ENCODE measurements at places on chromosomes 3 and 15. TPM values are rescaled to one million over a fixed set of nuclear protein-coding genes. Genes with fewer than 3 reads are reported as not detected.

Gene CHST13
- 1.2 TPM for total RNA-seq

Gene GPR62
- total RNA-seq, result not detected

Gene AHSG
- not detected for total RNA-seq

Gene BTLA
- 1.5 TPM for total RNA-seq

Gene MST1
- 58.7 TPM for total RNA-seq

Gene CD200R1
- 2.5 TPM for total RNA-seq

Gene SPESP1
- total RNA-seq, result 3.1 TPM

DNA sequence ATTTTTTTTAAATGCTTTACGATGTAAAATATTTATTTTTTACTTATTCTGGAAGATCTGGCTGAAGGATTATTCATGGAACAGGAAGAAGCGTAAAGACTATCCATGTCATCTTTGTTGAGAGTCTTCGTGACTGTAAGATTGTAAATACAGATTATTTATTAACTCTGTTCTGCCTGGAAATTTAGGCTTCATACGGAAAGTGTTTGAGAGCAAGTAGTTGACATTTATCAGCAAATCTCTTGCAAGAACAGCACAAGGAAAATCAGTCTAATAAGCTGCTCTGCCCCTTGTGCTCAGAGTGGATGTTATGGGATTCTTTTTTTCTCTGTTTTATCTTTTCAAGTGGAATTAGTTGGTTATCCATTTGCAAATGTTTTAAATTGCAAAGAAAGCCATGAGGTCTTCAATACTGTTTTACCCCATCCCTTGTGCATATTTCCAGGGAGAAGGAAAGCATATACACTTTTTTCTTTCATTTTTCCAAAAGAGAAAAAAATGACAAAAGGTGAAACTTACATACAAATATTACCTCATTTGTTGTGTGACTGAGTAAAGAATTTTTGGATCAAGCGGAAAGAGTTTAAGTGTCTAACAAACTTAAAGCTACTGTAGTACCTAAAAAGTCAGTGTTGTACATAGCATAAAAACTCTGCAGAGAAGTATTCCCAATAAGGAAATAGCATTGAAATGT, 15.6 kb downstream of the THBS1 start:
- H3K4me3 ChIP-seq, result no peak overlapping the region
- H3K4me1 ChIP-seq, result no peaks in the 10 kb centered on the region
- no peak for DNase-seq

DNA sequence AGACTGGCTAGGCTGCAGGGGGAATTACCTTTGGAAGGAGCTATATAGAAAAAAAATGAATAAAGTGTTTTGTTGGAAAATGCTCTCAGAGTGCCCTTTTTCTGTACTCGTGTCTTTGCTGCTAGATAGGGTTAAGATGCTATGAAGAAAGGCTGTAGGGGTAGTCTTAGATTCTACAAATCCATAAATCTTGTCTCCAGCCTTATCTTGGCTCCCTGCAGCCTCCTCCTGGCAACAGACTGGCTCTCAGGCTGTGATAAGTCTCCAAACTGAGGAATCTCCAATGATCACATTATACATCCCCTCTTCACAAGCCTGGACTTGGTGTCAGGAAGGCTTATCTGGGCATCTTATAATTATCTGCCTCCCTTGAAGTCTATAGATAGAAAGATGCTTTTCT, 9.3 kb downstream of the LPCAT4 start:
- no peak overlapping the region for H3K4me3 ChIP-seq
- no peaks in the 10 kb centered on the region for H3K4me1 ChIP-seq

GRCh38 chr3:48437812-48438211, 2.1 kb downstream of the CCDC51 start:
- peaks cover 17% of the 10 kb centered on the region for H3K36me3 ChIP-seq
- no peaks in the 10 kb centered on the region for H3K27me3 ChIP-seq
- no peak overlapping the region for H3K27ac ChIP-seq

GRCh38 chr3:124147946-124148345, 156.0 kb upstream of the ROPN1 start:
- no peaks in the 10 kb centered on the region for H3K36me3 ChIP-seq
- H3K27ac ChIP-seq, result no peak overlapping the region
- H3K4me1 ChIP-seq, result no peaks in the 10 kb centered on the region
- DNase-seq, result no peak

DNA sequence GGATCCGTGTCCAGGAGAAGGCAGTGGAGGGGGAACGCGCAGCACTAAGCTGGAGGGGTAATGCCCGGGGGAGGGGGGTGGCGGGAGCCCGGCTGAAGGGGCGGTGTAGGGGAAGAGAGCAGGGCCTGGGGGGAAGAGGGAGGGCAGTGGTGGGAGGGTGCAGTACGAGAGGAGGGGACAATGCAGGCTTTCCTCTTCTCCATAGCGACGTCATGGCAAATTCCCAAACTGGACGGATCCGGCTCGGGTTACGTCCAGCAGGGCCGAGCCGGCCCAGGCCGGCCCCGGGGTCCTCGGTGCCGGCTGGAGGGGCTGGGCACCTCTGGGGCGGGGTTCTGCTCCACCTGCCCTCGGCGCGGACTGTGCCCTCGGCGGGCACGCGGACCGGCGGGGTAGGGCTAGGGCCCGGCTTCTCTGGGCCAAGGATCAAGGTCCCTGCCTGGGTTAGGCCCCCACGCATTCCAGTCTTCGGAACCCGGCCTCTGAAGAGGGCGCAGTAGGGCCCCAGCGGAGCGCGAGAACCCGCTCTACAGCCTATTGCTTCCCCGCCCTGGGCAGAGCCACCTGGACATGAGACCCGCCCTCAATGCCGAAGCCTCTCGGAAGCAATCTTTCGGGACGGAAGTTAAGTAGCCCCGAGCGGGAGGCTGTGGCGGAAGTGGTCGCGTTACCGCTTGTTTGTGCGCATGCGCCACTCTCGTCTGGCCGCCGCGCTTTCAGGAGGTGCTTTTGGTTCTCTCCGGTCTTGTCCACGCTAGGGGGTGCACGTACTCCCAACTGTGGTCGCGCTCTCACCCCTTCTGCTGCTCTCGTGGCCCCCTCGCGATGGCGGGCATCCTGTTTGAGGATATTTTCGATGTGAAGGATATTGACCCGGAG, 1.4 kb downstream of the POLR2H start:
- DNase-seq, result peak; percentile 95
- H3K27ac ChIP-seq, result peak overlapping the region; percentile 99
- peak overlapping the region; percentile 93 for H3K4me3 ChIP-seq

DNA sequence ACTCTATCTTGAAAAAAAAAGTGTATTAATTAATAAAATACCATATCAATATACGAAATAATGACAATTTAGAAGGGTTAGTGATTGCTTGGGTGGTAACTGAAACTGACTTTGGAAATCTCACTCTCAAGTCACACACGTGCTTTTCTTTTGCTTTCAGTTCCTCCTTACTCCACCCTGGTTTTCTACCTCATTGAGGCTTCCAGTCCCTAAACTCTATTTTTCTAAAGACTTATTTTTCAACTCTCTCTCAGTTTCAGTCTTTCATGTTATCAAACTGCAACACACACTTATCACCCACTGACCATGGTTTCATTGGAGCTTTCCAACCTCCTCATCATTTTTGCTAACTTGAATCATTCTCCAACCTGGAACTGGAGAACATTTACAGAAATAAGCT, 23.5 kb downstream of the IL12A start:
- H3K27ac ChIP-seq, result no peak overlapping the region
- no peaks in the 10 kb centered on the region for H3K27me3 ChIP-seq
- H3K36me3 ChIP-seq, result no peaks in the 10 kb centered on the region
- DNase-seq, result no peak

- H3K27ac ChIP-seq, result no peak overlapping the region
- DNase-seq, result no peak
- no peak overlapping the region for H3K4me3 ChIP-seq
- peaks cover 7% of the 10 kb centered on the region for H3K4me1 ChIP-seq
Observed at GRCh38 chr15:75232252-75232813, 25.8 kb upstream of the GOLGA6C start.

- DNase-seq, result no peak
- H3K27ac ChIP-seq, result peak overlapping the region; percentile 45
- no peaks in the 10 kb centered on the region for H3K27me3 ChIP-seq
- H3K36me3 ChIP-seq, result no peaks in the 10 kb centered on the region
- H3K4me1 ChIP-seq, result peaks cover 14% of the 10 kb centered on the region
Observed at GRCh38 chr15:64739156-64739555, 36.2 kb downstream of the RBPMS2 start.

DNA sequence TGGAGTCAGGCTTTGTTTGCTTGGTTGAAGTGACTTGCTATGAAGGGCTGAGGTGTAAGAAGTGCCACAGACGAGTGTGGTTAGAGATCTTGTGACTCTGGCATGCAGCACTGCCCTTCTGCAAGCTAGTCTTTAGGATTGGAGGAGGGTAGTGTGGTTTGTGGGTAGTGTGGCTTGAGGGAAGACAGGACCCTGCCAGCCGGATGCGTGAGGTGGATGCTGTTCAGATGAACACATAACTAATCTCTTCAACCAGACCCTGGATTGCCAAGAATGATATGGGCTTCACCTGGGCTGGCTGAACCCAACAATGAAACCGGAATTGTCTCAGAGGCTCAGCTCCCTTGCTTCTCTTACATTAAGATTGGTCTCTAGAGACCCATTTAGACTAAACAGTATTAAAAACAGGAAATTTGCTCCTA, 32.7 kb downstream of the STARD9 start:
- peak overlapping the region; percentile 51 for H3K27ac ChIP-seq
- peaks cover 47% of the 10 kb centered on the region for H3K4me1 ChIP-seq
- H3K27me3 ChIP-seq, result no peaks in the 10 kb centered on the region

DNA sequence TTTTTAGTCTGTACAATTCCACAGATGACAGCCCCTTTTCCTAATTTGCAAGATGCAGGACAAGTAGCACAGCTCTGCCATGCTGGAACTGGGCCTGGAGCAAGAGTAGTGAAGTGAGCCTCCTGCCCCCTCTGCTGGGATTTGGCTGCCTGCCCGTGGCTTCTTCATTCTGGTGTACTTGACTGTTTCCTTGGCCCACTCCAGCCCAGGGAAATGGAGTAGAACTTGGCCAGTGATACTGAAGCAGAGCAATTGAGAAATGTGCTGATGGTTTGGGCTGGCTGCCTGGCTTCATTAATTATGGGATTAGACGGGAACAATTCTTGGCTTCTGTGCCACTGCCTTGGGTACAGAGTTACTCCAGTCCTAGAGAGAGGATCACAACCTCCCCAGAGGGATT, 2.8 kb downstream of the GPD1L start:
- peaks cover 50% of the 10 kb centered on the region for H3K4me1 ChIP-seq
- DNase-seq, result no peak
- H3K4me3 ChIP-seq, result no peak overlapping the region
- peak overlapping the region; percentile 83 for H3K27ac ChIP-seq
- no peaks in the 10 kb centered on the region for H3K36me3 ChIP-seq
- no peaks in the 10 kb centered on the region for H3K27me3 ChIP-seq

DNA sequence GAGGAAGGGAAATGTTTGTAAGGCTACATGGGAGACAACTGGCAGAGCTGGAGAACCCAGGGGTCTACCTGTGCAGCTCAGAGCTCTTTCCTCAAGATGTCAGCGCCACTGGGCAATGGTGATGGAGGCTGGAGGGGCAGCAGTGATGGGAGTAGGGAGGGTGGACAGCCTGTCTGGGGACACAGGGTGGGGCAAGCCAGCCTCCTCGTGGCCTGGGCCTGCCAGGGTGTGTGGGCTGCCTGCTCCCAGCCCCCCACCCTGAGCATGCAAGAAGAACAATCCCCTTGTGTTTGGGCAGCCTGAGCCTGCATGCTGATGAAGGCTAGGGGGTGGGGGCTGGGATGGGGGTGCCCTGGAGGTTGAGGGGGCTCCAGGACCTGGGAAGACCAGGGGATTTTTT, 1.2 kb downstream of the PCBP4 start:
- H3K36me3 ChIP-seq, result no peaks in the 10 kb centered on the region
- no peak overlapping the region for H3K27ac ChIP-seq
- no peaks in the 10 kb centered on the region for H3K27me3 ChIP-seq
- no peak for DNase-seq

DNA sequence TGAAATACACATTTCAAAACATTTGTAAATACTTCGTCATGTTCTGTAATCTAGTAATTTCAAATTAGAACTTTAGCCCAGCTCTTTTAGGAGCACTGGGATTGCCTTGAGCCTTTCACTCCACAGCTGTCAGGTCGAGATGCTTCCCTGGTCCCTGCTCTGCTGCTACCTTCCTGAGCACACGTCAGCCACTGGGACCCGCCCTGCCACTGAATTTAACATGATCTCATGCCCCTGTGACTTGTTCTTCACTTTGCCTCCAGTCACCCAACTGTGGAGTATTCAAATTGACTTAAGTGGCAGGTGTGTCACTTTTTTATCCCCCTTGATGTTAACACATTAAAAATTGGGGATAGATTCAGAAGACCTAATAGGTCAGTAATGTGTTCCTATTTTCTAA, 3.3 kb downstream of the ARRDC4 start:
- H3K4me1 ChIP-seq, result peaks cover 23% of the 10 kb centered on the region
- no peak for DNase-seq
- H3K4me3 ChIP-seq, result no peak overlapping the region
- peaks cover 4% of the 10 kb centered on the region for H3K36me3 ChIP-seq

DNA sequence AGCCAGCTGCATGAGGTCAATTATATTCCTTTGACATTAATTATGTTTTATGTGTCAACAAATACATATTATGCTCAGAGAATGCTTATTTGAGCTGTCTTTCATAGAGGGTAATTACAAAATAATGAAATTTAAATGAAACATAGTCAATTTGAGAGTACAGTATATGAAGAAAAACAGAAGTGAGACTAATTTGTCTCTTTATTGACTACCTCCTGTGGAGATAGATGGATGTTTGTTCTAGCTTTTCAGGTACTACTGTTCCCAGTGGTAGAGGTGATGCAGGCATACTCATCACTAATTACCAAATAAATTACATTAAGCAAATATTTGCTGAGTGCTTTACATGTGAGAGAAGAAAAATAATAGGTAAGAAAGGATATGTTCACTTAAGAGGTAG, 1129.6 kb downstream of the OTOL1 start:
- DNase-seq, result no peak
- no peaks in the 10 kb centered on the region for H3K36me3 ChIP-seq
- H3K27ac ChIP-seq, result no peak overlapping the region
- H3K27me3 ChIP-seq, result no peaks in the 10 kb centered on the region
- H3K4me3 ChIP-seq, result no peak overlapping the region

- H3K27me3 ChIP-seq, result no peaks in the 10 kb centered on the region
- H3K4me3 ChIP-seq, result no peak overlapping the region
- no peak for DNase-seq
- H3K4me1 ChIP-seq, result peaks cover 3% of the 10 kb centered on the region
- H3K36me3 ChIP-seq, result no peaks in the 10 kb centered on the region
Observed at GRCh38 chr15:60994963-60995475, 234.1 kb downstream of the RORA start.

DNA sequence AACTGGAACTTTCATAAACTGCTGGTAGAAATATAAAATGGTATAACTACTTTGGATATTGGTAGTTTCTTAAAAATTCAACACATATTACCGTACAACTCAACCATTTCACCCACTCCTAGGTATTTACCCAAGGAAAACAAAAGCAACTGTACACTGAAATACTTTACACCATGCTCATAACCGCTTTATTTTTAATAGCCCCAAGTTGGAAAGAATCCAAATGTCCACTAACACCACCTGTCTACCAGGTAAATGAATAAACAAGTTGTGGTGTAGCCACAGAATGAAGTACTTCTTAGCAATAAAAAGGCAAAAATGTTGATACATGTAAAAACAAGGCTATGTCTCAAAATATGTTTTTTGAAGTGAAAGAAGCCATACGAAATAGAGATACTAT, 215.9 kb upstream of the PEX5L start:
- no peaks in the 10 kb centered on the region for H3K27me3 ChIP-seq
- no peaks in the 10 kb centered on the region for H3K4me1 ChIP-seq
- H3K36me3 ChIP-seq, result no peaks in the 10 kb centered on the region
- H3K4me3 ChIP-seq, result no peak overlapping the region
- DNase-seq, result no peak

All from upper lobe of left lung (tissue), 6 donors.